Activated CD8-positive, alpha-beta memory T cell treated with anti-CD3 and anti-CD28 coated beads for 4 hours (primary cell): ENCODE measurements at places on chromosomes 6 and 20.

DNA sequence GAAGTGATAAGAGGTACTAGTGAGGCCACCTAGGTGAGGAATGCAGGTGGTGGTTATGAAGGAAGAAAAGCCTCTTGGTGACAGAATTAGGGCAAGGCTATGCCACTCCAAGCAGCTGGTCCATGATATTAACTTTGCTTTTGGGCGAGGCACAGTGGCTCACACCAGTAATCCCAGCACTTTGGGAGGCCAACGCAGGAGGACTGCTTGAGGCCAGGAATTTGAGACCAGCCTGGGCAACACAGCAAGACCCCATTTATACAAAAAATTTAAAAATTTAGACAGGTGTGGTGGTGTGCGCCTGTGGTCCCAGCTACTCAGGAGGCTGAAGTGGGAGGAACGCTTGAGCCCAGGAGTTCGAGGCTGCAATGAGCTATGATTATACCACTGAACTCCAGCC is 56.1 kb downstream of the SERAC1 start:
- no peak for DNase-seq

- no peak for DNase-seq
Measured at GRCh38 chr6:135008941-135009290, 45.7 kb downstream of the HBS1L start.

DNA sequence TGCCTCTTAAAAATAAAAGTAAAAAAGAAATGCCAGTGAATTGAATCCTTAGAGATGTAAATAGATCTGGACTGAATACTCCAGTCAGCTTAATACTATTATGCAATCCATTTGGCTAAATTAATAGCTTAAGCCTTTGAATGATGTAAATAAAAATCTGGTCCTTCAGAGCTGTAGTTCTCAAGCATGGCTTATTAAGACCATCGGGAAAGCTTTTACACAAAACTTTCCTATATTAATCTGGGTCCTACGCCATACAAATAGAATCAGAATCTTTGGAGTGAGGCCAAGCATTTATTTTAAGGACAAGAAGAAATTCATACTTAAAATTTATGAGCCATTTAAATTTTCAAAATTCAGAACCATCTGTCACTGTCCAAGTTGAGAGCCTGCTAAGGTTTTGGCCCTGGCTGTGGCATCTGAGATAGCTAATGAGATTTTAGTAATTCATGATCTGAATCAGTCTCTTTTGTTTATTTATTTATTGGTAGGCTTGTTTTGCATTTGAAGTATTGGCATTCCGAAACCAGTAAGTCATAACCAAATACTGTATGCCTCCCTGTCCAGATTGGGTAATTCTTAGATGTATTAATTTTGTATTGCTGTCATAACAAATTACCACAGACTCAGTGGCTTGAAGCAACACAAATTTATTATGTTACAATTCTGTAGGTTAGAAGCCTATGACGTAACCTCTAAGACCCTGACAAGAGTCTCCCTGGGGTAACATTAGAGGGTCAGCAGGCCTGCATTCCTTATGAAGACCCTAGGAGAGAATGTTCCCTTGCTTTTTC is 228.1 kb upstream of the RAB32 start:
- no peak for DNase-seq

DNA sequence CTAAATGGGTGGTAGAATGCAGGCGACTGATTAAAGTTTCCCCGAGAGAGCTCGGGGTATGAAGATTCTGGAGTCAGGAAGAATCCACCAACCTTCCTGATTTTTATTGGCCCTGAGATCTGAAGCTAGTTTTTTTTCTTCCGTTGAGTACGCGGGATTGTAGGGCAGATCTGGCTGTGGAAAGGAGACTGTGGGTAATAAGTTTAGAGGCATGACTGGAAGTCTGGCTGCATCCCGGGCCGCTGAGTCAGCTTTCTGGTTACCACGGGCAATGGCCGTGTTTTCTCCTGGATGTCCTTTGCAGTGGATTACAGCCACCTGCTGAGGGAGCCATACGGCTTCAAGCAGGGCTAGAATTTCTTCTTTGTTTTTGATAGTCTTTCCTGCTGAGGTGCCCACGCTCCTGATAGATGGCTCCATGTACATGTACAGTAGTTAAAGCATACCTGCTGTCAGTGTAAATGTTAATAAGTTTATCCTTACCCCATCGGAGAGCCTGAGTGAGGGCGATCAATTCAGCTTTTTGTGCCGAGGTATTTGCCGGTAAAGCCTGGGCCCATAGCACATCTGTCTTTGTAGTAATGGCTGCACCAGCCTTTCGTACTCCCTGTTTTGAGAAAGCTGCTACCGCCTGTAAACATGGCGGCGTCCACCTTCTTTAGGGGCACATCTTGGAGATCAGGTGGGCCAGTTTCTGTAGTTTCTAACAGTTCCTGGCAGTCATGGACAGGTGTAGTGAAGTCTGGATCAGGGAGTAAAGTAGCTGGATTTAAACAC is 154.0 kb downstream of the TRIM27 start:
- DNase-seq, result no peak
